ENCODE measurements at places on chromosomes 1 and 21.

- DNase-seq = no peak
Measured at GRCh38 chr1:113153116-113153803, 80.3 kb downstream of the LRIG2 start.

- no peak for DNase-seq
Measured at GRCh38 chr1:19802269-19802668, 2.6 kb upstream of the TMCO4 start.

DNA sequence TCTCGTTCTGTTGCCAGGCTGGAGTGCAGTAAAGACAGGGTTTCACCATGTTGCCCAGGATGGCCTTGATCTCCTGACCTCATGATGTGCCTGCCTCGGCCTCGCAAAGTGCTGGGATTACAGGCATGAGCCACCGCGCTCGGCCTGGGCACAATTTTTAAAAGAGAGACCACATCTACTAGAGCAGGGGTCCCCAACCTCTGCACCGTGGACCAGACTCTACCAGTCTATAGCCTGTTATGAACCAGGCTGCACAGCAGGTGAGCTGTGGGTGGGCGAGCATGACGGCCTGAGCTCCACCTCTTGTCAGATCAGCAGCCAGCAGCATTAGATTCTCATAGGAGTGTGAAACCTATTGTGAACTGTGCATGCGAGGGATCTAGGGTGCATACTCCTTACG, 20.8 kb downstream of the TNNT2 start:
- no peak for DNase-seq

GRCh38 chr1:74689621-74690363, 16.2 kb upstream of the ERICH3 start:
- peak; percentile 51 for DNase-seq

GRCh38 chr21:43637530-43638158, 21.6 kb downstream of the HSF2BP start:
- DNase-seq = no peak

DNA sequence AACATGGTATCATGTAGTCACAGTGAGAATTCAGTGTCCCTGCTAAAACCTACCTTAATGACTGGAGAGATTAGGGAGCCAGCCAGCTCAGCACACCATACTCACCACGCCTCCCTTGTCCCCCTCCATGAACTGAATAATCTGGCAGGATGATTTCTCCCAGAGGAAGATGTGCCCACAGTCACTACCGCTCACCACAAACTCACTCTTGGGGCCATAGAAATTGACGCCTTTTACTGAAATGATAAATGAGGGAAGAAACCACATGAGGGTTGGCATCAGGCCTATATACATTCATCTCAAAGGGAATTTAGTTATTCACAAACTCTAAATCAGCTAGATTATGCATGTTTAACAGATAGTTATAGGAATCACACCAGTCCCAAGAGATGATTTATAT, 17.4 kb downstream of the PEA15 start:
- DNase-seq = no peak

DNA sequence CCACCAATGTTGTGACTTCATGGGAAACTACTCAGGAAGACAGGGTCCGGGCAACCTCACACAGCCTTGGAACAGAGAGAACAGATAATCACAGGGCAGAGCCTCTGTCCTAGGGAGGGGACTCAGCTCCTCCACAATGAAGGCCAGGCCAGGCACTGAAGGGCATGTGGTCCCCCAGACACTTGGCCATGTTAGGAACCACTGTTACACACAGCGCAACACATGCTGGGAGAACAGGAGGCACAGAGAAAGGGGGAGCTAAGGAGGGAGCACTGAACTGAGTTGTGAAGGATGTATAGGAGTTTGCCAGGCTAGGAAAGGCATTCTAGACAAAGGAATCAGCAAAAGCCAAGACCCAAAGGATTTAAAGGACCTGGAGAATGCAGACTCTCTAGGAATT, 127.6 kb downstream of the DMRTB1 start:
- DNase-seq = no peak

GRCh38 chr1:57599236-57599994, 175.6 kb upstream of the DAB1 start:
- no peak for DNase-seq

GRCh38 chr1:87814573-87814972, 485.9 kb downstream of the LMO4 start:
- DNase-seq = no peak

- DNase-seq = no peak
Measured at GRCh38 chr1:230112131-230112701, 45.2 kb downstream of the GALNT2 start.

DNA sequence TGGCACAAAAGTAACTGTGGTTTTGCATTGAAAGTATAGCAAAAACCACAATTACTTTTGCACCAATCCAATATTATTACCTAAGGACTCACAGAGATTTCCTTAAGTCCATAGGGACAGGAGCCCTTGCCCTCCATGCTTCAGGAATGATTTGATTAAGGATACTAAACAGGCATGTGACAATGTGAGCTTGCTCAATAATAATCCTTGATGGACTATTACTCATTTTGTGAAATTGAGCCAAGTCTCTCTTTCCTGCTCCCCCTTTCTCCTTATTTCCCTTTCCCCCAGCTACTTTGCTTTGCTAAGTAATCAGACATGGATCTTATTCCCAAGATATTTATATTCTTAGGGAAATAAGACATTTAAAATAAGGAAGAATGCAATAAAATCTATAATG, 21.6 kb upstream of the RGL1 start:
- DNase-seq = no peak

DNA sequence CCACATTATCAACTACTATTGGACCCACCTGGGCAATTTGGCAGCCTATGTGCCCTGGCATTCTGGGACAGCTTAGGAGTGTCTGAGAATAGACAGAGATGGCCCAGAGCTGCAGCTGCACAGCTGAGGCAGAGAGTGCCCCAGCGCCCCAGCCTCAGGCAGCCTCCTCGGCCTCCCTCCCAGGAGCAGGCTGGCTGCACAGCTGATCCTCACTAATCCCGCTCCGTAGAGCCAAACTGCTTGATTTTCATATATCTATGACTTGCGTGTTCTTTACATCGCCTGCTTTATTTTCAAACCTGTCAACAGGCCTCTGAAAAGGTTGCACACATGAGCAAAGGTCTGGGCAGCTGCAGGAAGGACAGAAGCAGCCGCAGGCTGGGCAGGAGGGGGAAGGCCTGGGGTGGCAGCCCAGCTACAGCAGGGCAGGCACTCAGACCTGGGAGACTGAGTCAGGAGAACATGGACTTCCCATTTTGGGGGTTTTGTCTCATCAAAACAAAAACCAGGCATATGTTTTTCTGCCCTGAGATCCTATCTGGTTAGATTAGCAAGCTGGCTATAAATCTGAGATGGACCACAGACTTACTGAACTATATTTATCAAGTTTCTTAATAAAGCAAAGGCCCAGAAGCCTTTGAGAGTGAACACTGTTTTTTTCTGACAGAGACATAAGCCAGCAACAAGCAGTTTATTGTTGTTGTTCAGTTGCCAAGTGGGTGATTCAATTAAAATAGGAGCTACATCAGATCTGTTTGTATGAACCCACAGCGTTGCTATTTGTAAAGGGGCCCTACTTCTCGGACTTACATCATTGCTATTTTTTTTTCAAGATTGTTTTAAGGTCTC, 301.8 kb upstream of the DUSP10 start:
- no peak for DNase-seq

DNA sequence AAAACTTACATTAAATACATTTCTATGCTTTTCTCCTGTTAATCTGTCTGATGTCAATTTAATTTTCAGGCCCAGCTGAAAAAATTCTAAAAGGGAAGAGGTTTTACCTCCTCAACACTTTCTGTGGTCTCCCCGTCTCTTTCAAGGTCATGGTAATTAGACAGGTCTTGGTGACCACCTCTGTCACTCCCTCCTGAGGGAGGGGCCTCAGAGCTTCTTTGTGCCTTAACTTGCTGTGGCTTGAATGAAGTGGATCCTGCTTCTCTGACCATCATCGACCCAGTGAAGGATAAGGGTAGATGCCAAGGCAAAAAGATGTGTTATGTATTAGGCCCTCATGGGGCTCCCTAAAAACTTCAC, 40.8 kb upstream of the OSBPL9 start:
- DNase-seq = no peak

GRCh38 chr1:220892997-220893700, 13.9 kb downstream of the HLX start:
- DNase-seq = no peak

DNA sequence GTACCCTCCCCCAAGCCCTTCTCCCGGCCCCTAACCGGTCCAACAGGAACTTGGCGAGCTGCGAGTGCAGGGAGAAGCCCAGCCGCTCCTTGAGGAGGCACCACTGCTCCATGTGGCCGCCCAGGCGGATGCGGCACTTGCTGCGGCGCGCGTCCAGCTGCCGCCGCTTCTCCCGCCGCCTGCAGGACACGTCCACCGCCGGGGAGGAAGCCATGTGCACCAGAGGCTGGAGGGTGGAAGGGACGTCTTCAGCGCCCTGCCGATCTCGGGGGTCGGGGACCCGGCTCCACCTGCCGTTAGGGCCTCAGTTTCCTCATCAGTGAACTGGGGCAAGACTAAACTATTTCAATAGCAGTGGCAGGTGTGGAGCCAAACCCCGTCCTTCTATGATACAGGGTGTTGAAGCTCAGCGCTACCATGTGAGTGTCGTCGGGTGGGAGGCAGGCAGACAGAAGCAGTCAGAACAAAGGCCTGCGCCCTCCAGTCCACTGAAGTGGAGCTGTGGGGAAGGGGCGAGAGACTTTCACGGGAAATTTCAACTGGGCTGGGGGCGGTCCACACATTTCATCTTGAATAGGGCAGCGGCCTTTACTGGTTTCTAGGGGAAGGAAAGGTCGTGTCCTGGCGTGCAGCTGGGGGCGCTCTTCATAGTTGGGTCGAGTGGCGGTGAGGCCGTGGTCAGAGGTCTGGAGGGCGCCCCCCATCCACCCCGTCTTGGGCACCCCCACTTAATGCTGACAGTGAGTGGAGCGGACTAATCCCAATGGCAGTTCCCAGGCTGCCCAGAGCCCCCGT, 592 bp downstream of the ZNF692 start:
- DNase-seq = no peak

DNA sequence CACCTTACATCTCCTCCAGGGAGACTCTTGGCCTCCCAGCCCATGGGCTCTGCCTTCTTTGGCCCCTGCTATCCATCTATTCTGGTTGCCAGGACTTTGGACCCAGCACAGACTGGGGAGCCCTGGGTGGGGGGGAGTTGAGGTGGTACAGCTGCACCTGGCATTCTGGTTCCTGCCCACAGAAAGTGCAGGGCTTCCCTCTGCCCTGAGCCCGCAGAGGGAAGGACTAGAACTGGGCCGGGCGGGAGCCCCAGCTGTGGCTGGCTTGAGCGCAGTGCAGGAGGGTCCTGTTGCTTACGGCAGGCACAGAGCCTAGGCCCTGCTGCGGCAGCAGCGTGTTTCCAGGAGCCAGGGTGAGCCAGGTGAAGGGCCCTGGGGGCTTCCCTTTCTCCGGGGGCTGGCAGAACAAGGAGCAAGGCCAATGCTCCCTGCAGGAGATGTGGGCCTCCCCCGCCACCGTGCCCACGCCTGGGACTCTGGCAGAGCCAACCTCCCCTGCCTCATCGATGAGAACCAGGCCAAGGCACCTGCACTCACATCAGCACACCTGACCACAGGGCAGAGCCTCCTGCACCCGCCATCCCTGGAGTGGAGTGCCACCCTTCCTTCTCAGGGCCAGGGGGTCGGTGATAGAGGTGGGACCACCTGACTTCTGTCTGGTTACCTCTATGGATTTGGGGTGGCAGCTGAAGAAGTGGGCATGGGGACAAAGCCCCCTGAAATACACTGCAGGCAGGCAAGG, 16.1 kb downstream of the PARS2 start:
- DNase-seq = no peak

DNA sequence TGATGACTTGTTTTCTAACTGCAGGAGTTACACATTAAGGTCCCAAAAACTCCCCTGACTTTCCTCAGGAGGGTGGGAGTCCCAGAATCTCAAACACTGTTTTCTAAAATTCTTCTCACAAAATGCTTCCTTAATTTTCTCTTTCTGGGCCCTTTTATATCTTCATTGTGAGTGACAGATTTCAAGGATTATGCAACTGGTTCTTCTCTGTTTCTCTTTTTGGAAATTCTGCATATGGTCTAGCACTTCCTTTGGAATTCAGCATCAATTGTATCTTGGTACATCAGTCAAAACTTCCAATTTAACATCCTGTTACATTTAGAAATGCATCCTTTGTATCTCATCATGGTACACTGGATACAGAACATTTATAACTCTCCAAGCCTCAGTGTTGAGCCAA, 59.7 kb downstream of the LMO4 start:
- no peak for DNase-seq

DNA sequence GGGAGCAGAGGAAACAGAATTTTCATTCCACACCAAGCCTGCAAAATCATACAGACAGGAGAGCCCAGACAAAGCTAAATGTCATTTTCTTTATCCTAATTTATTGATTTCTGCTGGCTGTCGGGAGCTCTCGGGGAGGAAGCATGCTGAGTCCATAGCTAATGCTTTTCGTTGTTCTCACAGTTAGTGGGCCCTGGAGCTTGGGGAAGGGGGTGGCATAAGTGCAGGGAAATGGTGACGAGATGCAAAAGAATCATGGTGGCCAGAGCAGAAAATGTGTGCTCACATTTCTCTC, 202.4 kb downstream of the TOMM20 start:
- DNase-seq = no peak

GRCh38 chr1:81118550-81118949, 682.2 kb upstream of the ADGRL2 start:
- no peak for DNase-seq

- DNase-seq = no peak
Measured at GRCh38 chr1:192443616-192444015, 126.8 kb downstream of the RGS21 start.
